Posterior cingulate gyrus (tissue), 11 donors: ENCODE measurements at places on chromosomes 5 and 9.
A peak's percentile ranks its signal among the peaks of the same experiment; 100 is the strongest.

DNA sequence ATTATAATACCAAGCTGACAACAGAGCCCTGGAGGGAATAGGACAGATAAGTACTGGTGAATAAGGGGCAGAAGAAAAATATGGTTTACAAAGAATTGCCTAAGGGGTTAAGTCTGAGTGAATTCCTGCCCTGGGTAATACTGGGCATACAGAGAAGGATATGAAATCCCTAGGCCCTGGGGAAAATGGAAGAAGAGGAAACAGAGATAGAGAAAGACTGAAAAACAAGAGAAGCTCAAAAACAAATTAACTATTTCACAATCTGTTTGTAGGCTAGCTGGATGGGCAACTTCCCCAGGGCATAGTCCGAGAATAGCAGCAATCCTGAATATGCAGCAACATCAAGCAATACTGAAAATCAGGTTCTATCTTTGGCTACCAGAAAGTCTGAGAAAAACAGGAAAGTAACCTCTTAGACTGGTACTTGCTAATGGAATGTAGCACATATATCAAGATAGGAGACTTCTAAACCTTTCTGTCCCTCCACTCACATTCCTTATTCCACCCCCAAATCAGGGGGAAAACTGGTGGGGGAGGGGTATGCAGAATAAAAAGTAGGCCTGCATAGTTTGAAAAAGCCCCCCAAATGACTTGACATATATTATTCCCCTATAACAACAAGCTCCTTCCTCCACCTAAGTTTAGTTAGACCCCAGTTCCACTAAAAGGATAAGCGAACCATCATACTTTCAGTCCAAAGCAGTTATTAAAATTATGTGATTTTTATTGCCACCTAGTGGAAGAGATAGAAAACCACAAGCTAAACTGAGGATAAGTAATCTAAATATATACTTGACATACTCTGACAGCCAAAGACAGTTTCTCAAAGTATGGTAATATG lies 20.6 kb downstream of the SLC38A9 start:
- no peak for DNase-seq

DNA sequence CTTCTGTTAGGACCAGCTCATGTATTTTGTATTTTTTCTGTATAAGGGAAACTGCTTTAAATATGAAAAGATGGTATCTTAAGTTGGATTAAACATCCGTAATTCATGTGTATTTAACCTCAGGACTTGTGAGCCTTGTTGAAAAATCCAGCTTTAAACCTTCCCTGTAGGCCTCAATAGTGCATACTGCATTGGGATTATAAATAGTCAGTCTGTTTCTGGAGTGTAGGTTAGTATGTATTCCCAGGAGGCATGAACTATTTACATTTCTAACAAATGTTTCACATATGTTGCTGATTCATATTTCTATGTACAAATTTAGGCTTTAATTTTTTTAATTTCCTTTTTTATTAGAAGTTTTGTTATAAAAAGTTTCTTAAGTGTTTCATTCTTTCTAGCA lies 137.9 kb upstream of the GRHPR start:
- DNase-seq, result no peak

DNA sequence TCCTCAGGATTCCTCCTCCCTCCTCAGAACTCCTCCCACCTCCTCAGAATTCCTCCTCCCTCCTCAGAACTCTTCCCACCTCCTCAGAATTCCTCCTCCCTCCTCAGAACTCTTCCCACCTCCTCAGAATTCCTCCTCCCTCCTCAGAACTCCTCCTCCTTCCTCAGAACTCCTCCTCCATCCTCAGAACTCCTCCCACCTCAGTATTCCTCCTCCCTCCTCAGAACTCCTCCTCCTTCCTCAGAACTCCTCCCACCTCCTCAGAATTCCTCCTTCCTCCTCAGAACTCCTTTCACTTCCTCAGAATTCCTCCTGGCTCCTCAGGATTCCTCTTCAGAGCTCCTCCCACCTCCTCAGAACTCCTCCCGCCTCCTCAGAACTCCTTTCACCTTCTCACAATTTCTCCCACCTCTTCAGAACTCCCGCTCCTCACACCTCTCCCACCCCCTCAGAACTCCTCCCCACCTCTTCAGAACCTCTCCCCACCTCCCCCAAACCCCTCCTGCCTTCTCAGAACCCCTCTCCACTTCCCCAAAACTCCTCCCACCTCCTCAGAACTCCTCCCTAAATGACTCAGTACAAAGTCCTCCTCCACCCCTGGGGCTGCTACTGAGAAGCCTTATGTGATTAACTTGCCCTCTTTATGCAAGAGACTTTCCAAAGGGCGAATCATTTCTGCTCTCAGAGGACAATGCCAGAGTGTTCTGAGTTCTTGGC lies 23.2 kb downstream of the SLC46A2 start:
- DNase-seq, result no peak

DNA sequence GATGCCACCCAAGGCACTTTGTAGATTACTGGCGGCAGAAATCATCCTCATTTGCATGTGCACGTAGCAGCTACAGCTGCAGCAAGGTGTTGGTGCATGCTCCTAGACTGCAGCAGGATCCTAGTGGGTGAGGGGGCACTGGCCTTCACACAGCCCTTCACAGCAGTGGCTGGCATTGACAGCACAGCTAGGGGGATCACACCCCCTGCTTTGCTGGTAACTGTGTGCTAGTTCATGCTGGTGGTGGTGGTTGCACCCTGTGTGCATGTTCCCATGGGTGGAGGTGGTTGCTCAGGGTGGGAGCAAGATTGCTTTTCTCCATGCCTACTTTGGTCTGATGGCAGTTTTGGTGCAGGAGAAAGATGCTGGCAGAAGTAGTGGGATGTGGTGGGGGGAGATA lies 1695.1 kb upstream of the CDH6 start:
- no peak for DNase-seq

DNA sequence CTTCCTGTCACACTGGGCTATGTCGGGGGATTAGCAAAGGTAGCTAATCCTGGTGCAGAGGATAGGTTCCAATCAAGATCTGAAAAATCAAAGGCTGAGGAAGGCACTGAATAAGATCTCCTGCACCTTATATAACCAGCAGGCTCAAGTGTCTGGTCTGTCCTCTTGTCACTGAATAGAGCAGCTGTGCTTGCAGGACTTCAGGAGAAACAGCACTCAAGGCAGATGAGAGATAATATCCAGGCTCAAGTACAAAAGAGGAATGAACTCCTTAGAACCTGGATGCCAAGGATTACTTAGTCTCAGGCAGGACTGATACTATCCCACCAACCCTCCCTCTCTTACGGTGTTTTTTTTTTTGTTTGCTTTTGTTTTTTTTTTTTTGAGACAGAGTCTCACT lies 108.8 kb upstream of the LRRTM2 start:
- no peak for DNase-seq

GRCh38 chr5:14231156-14231555 lies 88.0 kb downstream of the TRIO start:
- no peak for DNase-seq

DNA sequence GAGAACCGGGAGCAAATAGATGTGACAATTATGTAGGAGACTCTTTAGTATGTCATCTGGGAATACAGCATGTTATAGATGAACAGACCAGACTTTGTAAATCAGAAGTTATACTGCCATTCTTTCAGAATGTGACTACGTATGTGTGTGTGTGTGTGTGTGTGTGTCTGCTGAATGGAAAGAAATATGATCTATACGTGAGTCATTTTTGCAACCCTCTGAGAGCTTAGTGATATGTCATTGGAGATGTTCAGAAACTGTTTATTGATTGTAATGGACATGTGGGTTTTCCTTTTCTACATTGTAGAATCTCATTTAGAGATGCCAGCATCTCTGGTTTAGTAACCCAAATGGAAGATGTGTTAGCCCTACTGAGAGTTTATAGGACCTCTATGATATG lies 731.5 kb downstream of the TLE1 start:
- DNase-seq, result no peak

GRCh38 chr5:6496636-6497035 lies 48.0 kb downstream of the UBE2QL1 start:
- no peak for DNase-seq

- no peak for DNase-seq
These were observed 72.9 kb upstream of the PAM start for GRCh38 chr5:102682101-102682647.

DNA sequence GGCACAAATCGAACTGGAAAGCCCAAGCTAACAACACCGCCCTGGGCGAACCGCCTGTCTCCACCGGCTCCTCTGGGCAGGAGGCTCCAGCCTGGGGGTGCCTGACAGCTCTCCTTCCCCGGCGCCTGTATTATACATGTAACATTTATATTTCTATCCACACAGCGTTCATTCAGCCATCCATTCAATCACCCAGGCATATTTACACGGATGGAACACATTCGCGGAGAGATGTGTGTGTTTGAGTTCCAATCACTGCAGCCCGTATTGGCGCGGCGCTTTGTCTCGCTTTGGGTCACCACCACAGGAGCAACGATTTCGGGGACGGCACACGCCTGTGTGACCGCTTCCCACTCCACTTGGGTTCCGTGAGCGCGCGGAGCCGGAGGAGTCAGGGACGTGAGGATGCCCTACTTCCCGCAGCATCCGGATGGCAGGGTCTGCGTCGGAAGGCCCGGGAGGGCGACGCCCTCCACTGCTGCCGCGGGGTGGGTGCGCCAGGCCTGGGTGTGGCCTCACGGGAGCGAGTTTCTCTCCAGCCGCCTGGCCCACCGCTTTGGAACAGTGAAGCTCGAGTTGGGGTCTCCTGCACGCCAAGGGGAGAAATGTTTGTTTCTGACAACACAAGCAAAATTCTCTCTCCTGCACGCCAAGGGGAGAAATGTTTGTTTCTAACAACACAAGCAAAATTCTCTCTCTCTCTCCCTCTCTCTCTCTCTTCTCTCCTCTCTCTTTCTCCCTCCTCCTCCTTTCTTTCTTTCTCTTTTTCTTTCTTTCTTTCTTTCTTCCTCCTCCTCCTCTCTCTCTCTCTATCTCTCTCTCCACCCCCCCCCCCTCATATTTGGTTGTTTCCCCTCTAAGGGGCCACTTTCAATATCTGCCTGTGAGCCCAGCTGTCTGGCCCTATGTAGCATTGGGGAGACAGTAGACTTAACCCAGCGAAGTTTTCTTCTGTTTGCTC lies 1.1 kb upstream of the SV2C start:
- DNase-seq, result peak; percentile 69

DNA sequence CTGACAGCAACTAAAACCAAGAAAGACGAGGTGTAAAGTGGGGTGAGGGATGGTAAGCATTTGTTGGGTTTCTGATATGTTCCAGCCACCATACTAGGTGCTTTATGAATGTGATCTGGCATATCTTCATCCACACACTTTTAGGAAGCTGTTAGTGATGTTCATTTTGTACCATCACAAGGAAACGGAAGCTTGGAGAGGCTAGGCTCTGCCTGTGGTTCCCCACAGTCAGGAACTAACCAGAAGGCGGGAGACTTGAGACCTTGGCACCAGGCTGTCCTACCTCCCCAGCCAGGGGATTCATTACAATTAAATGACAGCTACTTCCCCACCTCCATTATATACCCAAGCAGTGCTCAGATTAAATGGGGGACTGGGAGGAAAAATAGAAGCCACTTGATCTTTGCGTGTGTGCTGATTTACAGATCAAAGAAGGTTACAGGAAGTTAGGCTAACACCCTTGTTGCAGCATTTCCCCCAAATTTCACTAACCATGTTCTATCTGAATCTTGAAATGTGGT lies 43.0 kb downstream of the SFXN1 start:
- no peak for DNase-seq

- DNase-seq, result no peak
These were observed 118.9 kb upstream of the LPCAT1 start for GRCh38 chr5:1642621-1643061.

- no peak for DNase-seq
These were observed 47.2 kb upstream of the FCHO2 start for GRCh38 chr5:72908664-72909063.
